Upper lobe of left lung (tissue), 6 donors: ENCODE measurements at places on chromosomes 3 and 15. TPM values are rescaled to one million over a fixed set of nuclear protein-coding genes. Genes with fewer than 3 reads are reported as not detected.
A peak's percentile ranks its signal among the peaks of the same experiment; 100 is the strongest.

SNX22 gene
- 41.6 TPM for total RNA-seq

- peaks cover 6% of the 10 kb centered on the region for H3K27me3 ChIP-seq
- no peaks in the 10 kb centered on the region for H3K4me1 ChIP-seq
- DNase-seq: no peak
- no peaks in the 10 kb centered on the region for H3K36me3 ChIP-seq
- H3K27ac ChIP-seq: no peak overlapping the region
Measured at GRCh38 chr15:77659350-77660321, 26.9 kb upstream of the LINGO1 start.

AHSG gene
- not detected for total RNA-seq

FMN1 gene
- 35.1 TPM for total RNA-seq

SLMAP gene
- total RNA-seq: 104 TPM

DNA sequence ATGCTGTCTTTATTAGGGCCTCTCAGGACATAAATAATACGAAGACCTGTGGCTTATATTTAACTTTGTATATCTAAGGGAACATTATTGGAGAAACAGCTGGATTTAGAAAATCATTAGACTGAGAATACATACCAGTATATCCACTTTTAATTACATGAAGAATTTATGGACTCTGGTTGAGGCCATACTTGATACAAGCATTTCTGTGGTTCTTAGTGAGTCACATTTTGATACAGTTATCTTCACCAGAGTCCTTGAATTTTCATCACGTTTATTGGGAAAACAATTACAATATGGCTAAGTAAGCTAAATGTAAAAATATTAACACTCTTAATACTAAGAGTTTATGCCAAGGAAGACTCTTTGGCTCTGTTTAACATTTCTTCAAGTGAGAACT, 9.9 kb downstream of the KIF23 start:
- H3K4me1 ChIP-seq: no peaks in the 10 kb centered on the region
- H3K4me3 ChIP-seq: no peak overlapping the region

DNA sequence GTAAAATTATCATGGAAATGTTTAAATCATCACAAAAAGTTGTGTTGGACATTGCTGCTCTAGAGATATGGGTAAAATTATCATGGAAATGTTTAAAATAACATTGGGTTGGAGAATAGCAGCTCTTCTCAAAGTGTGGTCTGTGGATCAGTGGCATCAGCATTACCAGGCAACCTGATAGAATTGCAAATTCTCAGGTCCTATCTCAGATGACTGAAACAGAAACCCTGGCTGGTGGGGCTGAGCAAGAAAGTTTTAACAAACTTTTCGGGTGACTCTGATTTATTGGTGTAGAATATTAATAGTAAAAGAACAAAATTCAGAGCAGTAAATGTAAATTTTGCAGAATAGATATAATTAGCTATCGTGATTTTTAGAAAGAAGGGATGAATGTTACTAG, 28.9 kb downstream of the NXPE3 start:
- no peak overlapping the region for H3K27ac ChIP-seq
- no peak for DNase-seq
- H3K4me3 ChIP-seq: no peak overlapping the region
- H3K27me3 ChIP-seq: no peaks in the 10 kb centered on the region
- H3K36me3 ChIP-seq: no peaks in the 10 kb centered on the region
- H3K4me1 ChIP-seq: peaks cover 9% of the 10 kb centered on the region

SLC6A20 gene
- 1.2 TPM for total RNA-seq

- H3K36me3 ChIP-seq: no peaks in the 10 kb centered on the region
- peaks cover 6% of the 10 kb centered on the region for H3K4me1 ChIP-seq
- no peaks in the 10 kb centered on the region for H3K27me3 ChIP-seq
- no peak overlapping the region for H3K27ac ChIP-seq
Measured at GRCh38 chr3:179942553-179943075, 94.1 kb downstream of the PEX5L start.

- no peaks in the 10 kb centered on the region for H3K27me3 ChIP-seq
- no peak overlapping the region for H3K4me3 ChIP-seq
- peak overlapping the region; percentile 56 for H3K27ac ChIP-seq
- peaks cover 33% of the 10 kb centered on the region for H3K36me3 ChIP-seq
- peaks cover 2% of the 10 kb centered on the region for H3K4me1 ChIP-seq
- no peak for DNase-seq
Measured at GRCh38 chr3:58111513-58112184, 99.1 kb downstream of the DNASE1L3 start.

CTXN2 gene
- not detected for total RNA-seq

- DNase-seq: no peak
- H3K4me3 ChIP-seq: no peak overlapping the region
- no peak overlapping the region for H3K27ac ChIP-seq
- no peaks in the 10 kb centered on the region for H3K36me3 ChIP-seq
- no peaks in the 10 kb centered on the region for H3K4me1 ChIP-seq
Measured at GRCh38 chr15:79243723-79244122, 38.8 kb upstream of the ANKRD34C start.

DNA sequence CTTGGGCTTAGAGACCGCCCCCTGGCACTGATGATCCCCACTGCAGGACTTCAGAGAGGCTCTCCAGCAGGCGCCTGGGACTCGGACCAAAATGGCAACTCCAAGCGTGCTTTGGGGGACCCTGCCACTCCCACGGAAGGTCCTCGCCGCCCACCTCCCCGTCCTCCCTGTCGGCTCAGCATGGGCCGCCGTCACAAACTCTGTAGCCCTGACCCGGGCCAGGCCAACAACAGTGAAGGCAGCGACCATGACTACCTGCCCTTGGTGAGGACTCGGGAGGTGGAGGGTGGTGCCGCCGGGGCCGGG, 7.7 kb downstream of the ALG3 start:
- H3K4me3 ChIP-seq: no peak overlapping the region
- no peak for DNase-seq
- H3K4me1 ChIP-seq: peaks cover 4% of the 10 kb centered on the region
- H3K36me3 ChIP-seq: peaks cover 39% of the 10 kb centered on the region
- no peak overlapping the region for H3K27ac ChIP-seq
- H3K27me3 ChIP-seq: no peaks in the 10 kb centered on the region

DNA sequence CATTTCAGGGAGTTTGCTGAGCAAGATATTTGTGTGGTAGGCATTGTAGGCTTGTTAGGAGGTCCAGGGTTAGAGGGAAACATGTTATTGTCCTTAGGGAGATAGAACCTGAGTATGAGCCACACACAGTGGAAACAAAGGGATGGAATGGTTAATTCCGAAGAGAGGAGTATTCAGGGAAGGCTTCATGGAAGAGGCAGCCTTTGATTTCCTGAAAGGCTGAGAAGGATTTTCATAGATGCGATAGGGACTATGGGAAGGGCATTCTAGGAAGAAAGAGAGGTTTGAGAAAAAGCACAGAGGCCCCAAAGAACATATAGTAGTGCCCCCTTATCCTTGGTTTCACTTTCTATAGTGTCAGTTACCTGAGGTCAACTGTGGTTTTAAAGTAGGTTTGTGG, 81.7 kb downstream of the RAB11A start:
- H3K4me3 ChIP-seq: no peak overlapping the region
- no peaks in the 10 kb centered on the region for H3K27me3 ChIP-seq
- DNase-seq: no peak
- H3K4me1 ChIP-seq: no peaks in the 10 kb centered on the region
- H3K27ac ChIP-seq: no peak overlapping the region

DNA sequence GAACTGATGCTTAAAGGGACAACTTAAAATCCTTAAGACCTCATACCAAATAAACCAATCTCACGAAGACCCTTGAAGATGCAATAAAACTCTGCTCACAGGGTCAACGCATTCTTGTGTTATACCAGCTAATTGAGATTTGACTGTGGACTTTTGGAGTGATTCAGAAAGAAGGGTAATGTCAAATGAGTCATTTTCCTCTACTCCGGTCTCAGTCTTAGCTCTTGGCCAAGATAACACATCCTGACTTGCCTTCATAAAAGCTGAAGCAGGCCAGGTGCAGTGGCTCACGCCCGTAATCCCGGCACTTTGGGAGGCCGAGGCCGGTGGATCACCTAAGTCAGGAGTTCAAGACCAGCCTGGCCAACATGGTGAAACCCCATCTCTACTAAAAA, 3.8 kb downstream of the PKM start:
- no peak for DNase-seq
- no peak overlapping the region for H3K4me3 ChIP-seq
- peak overlapping the region; percentile 99 for H3K27ac ChIP-seq
- peaks cover 66% of the 10 kb centered on the region for H3K4me1 ChIP-seq

GRCh38 chr3:197533927-197534725, 21.6 kb downstream of the BDH1 start:
- H3K27ac ChIP-seq: no peak overlapping the region
- no peaks in the 10 kb centered on the region for H3K27me3 ChIP-seq
- no peak overlapping the region for H3K4me3 ChIP-seq

CHRFAM7A gene
- total RNA-seq: 19.9 TPM

C3orf49 gene
- total RNA-seq: not detected

CLSTN2 gene
- 4.3 TPM for total RNA-seq

GRCh38 chr3:28476194-28476593, 127.6 kb upstream of the AZI2 start:
- no peaks in the 10 kb centered on the region for H3K4me1 ChIP-seq
- no peak overlapping the region for H3K27ac ChIP-seq
- no peak overlapping the region for H3K4me3 ChIP-seq

GRCh38 chr15:80423215-80423614, 19.0 kb downstream of the ARNT2 start:
- no peak for DNase-seq
- H3K4me3 ChIP-seq: no peak overlapping the region
- H3K27me3 ChIP-seq: no peaks in the 10 kb centered on the region
- H3K4me1 ChIP-seq: peaks cover 10% of the 10 kb centered on the region

DNA sequence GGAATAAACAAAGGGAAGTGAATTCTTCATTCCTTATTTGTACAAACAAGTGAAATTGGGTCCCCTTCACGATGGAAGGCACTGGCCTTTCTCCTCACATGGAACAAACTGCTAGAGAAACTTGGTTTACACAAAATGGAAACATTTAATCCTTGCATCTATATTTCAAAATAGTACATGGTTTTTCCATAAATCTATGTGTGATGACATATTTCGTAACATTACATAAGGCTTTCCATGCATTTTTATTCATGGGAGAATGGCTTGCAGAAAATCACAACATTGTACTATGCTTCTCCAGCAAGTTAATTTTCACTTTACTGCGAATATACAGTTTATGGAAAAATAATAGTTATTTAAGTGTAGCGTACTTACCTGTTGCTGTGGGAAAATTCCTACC, 81.0 kb upstream of the CDIN1 start:
- H3K27me3 ChIP-seq: no peaks in the 10 kb centered on the region
- DNase-seq: no peak
- H3K4me3 ChIP-seq: no peak overlapping the region
- H3K4me1 ChIP-seq: no peaks in the 10 kb centered on the region
- H3K27ac ChIP-seq: no peak overlapping the region
